Stimulated activated CD8-positive, alpha-beta memory T cell treated with anti-CD3 and anti-CD28 coated beads, Interleukin-4, amount 100 ng/mL, for 1 hour (primary cell): ENCODE measurements at places on chromosomes 4 and X.

- no peak for DNase-seq
Observed at GRCh38 chrX:66760651-66761050, 121.8 kb upstream of the EDA2R start.

DNA sequence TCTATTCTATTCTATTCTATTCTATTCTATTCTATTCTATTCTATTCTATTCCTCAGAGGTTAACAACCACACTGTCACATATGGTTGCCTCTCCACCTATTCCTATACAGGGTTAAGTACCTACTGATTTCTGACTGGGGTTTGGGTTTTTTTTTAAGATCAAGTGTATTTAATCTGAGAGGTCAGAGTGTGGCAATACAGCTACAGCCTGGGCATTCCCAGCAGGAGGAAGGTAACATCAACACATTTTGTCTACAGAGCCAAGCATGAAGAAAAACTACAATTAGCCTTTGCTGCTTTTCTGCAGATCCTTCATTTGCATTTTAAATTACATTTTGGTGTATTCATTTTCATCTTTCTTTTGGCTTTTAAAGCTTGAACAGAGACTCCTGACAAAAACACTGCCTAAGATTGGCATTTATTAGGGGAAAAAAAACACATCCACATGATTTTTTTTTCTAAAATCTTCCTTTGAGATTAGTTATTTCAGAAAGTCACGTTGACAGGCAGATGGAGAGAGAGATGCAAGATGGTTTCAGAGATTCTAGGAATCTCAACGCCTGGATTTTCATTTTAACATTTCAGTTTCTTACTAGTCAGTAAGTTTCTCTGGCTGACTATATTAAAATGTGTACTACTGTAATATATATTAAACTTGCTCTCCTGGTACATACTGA is 255.9 kb upstream of the TET2 start:
- no peak for DNase-seq

DNA sequence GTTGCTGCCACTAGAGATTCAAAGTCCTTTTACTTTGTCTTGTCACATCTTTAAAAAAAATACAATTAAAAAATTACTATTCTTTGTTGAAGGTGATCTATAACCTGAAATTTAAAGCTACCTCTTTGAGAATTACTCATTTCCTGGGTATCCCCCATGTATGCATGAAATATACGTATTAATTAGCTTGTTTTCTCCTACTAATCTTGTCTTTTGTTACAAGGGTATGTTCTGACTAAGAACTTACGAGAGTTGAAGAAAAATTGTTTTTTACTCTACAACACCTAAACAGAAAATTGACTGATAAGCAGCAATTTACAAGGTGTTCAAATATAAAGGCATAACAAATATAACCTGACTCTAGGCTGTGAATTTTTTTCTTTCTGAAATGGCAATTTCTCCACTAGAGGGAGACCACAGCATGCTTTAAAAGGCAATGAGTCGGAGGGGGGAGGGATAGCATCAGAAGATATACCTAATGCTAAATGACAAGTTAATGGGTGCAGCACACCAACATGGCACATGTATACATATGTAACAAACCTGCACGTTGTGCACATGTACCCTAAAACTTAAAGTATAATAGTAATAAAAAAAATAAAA is 249.6 kb downstream of the OPHN1 start:
- DNase-seq, result no peak

DNA sequence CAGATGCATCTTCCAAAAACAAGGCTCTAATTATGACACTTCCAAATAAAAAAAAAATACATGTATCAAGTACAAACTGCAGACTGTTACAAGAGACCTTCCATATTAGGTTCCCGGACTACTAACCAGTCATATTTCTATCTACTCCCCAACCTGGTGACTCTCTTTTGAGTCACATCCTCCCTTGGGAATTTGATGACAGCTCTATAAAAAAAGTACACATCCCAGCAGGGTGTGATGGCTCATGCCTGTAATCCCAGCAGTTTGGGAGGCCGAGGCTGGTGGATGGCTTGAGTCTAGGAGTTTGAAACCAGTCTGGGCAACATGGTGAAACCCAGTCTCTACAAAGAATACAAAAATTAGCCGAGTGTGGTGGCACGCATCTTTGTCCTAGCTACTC is 14.9 kb downstream of the RPGR start:
- no peak for DNase-seq

GRCh38 chrX:134660627-134661026 is 2.4 kb upstream of the PLAC1 start:
- no peak for DNase-seq

GRCh38 chrX:3176439-3176820 is 135.2 kb downstream of the ARSF start:
- DNase-seq, result no peak

GRCh38 chr4:71841336-71841735 is 57.5 kb upstream of the GC start:
- no peak for DNase-seq

DNA sequence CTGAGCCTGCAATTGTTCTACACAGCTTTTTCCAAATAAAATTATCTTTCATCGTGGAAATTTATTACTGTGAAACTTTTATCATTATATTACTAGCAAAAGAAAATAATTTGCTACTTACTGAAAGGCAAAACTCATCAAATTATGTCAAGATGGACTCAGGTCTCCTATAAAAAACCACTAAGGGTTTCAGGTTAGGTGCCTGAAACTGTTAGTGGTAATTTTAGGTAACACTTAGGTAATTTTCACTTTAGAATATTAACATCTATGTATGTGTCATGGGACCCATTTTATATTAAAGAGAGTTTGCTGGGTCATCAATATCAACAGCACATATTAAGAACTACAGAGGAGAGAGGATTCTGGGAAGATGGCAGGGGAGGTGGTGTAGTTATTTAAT is 651.5 kb downstream of the CENPC start:
- no peak for DNase-seq

DNA sequence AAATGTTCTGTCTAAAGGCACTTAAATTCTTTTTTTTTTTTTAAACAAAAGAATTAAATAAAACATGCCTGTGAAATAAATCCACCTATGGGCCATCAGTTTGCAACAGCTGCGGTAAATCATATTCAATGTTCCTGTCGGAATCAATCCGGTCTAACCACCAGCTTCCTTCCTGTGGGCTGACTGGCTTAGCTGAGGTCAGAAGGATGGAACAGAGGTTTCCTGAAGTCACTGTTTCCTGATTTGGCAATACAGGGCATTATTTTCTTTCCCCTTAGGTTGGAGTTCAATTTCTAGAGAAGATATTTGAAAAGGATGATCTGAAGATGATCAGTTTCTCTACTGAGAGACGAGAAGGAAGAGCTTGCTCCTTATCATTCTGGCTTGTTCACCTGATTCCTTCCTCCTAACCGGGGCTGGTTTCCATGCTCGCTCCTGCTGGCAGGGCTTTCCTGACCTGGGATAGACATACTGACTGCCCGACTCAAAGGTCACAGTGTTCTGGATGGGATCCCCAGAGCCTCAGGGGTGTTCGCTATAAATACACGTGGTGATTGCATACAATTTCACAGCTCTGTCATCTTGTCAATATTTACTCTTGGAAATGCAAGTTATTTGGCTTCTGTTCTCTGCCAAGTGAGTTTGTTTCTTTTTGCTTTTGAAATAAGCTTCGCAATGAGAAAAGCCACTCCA is 21.7 kb downstream of the PDLIM3 start:
- DNase-seq, result no peak

GRCh38 chrX:135973025-135973547 is 702 bp downstream of the MMGT1 start:
- no peak for DNase-seq

DNA sequence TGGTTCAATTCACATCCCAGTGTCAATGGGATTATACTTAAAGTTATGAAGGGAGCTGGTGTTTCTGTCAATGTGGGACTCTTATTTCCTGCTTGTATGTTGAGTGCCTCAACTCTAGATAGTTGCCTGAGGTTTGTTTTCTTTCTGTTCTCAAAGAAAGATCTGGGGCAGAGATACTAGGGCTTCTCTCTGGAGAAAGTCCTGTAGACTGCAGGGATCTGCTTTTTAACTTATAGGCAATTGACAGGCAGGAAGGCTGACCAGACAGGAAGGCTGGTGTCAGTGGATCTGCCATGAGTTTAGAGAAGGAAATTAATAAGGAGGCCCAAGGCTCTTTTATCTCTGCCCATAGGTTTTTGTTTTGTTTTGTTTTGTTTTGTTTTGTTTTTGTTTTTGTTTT is 64.0 kb upstream of the PRKX start:
- DNase-seq, result no peak

DNA sequence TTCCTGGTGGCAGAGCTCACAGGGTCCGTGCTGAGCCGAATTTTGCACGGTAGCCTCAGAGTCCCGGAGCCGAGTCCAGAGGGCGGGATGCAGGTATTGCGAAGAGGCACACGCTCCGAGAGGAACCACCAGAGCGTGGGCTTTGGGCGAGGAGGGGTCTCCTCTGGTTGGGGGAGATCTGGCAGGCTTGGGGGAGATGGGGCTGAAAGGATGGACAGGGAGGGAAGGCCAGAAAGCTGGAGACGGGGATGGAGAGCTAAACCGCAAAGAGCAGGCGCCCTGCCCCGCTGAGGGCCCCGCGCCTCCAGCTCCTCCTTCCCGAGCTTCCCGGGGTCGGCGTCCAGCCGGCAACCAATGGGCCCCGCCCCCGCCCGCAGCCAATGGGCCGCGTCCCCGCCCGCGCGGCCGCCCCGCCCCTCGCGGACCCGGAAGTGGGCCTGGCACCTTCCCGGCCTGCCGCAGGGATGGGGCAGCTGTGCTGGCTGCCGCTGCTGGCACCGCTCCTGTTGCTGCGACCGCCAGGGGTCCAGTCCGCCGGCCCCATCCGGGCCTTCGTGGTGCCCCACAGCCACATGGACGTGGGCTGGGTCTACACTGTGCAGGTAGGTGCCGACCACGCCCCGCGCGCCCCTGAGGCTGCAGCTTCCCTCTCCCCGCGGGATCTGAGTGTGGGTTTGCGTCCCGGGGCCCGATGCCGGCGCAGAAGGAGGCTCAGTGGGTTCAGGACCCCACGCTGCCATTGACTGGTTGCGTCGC is at the start of gene MAN2B2:
TSS of gene MAN2B2 (plus strand) at position 443 of the 756 bp plus-strand sequence. CDS start at position 465, 22 bp downstream.
- DNase-seq, result peak; percentile 63

GRCh38 chr4:28073860-28074555 is 1213.4 kb downstream of the STIM2 start:
- no peak for DNase-seq

DNA sequence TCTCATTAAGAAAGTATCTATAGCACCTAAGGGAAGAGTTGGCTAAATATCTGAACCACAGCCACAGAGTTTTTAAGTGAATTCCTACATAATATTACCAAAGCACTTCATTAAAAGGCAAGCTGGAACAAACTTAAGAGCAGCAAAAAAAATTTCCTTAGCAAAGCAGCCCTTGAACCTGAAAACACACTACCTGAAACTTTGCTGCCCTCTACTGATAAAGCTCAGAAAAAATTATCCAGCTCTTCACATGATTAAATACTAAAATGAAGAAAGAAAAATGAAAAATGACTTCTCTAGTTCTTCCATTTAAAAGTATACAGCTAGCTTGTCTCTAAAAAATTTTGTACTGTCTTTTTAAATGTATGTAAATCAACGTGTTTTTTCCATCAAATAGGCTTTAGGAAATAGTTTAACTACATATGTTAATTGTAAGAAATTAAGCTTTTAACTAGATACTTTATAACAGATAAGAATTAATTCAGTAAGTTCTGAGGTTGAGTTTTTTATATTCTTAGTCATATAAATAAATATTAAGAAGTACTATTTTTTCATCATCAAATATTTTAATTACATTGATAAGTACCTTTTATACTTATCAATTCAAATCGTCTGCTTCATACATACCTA is 156.1 kb downstream of the STPG2 start:
- no peak for DNase-seq

DNA sequence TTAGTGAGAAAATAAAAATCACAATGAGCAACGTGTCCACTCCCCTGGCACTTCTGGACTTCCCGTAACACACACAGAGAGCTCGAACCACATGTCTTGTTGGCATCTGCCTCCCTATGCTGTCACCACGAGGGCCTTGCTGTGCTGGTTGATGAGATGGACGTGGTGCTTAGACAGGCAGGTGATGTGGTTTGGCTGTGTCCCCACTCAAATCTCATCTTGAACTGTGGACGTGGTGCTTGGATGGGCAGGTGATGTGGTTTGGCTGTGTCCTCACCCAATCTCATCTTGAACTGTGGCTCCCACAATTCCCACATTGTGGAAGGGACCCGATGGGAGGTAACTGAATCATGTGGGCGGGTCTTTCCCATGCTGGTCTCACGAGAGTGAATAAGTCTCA is 40.0 kb downstream of the FGFRL1 start:
- no peak for DNase-seq

- DNase-seq, result no peak
Observed at GRCh38 chrX:107290019-107290418, 83.6 kb downstream of the DNAAF6 start.

DNA sequence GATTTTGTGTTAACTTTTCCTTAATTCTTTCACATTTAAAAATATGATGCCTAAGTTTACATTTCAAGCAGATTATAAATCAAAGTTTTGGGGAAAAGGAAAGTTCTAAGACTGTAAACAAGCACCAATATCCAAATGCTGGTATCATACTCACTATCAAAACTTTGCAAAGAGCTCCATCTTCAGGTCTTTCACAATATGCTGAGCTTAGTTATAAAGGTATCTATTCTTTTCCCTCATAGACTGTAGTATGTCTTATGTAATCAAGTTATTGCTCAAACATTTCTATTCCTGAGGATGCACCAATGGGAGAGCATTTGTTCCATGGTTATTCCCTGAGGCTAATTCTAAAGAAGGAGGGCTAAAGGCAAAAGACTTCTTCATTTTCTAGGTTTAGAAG is 207.9 kb upstream of the FAM241A start:
- DNase-seq, result no peak

DNA sequence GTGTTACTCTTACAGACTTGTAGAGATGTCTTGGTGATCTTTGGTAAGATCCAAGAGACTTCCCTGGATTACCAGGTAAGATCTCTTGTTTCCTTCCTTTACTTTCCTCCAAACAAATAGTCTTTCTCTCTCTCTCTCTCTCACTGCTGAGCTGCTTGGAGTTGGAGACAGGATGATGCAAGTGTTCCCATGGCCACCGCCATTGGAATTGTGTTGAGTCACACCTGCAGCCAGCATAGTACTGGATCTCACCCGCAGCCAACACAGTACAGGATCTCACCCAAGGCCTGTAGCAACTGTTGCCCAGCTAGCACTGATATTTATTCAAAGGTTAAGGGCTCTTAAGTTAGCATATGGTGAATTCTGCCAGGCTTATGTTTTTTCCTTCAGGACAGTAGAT is 1080.9 kb downstream of the FAT4 start:
- no peak for DNase-seq

DNA sequence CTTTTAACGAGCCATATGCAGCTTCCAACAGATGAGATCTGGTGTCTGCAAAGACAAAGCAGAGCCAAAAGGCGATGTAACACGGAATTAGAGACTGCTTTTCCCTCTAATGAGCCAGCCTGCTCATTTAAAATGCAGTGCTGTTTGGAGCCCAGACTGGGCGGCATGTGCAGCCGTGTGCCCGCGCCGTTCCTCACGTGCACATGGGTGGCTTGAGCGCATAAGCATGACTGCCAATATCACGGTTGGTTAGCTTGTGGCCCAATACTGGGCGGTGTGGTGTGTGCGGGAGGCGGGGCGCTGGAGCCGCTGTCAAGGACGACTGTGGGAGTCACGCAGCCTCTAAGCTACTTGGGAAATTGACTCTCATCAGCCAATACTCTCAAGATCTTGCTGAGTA is 87.0 kb upstream of the SCOC start:
- DNase-seq, result no peak

GRCh38 chr4:69831270-69831627 is 28.7 kb downstream of the SULT1E1 start:
- DNase-seq, result no peak
